Daoy (cell line): ENCODE measurements at places on chromosomes 12 and 14.

DNA sequence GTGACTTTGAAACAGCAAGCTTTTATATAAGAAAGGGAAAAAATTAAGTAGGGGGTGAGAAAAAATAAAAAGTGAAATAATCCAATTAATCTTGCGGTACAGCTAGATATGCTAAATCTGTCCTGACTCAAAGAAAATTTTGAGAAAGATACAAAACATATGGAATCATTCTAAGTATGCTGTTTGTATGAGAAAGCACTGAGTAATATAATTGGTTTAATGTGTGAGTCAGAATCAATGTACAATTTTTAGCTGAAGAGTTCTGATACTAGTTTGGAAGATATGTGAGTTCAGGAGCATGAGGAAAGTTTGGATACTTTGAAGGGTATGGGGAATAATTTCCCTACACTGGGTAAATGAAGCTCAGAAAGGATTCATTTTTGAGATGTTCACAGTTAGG, 190.9 kb upstream of the RASSF8 start:
- DNase-seq = no peak

GRCh38 chr12:104056419-104056972, 6.5 kb upstream of the GLT8D2 start:
- DNase-seq = no peak

GRCh38 chr14:89540009-89540829, 123.2 kb upstream of the FOXN3 start:
- DNase-seq = peak; percentile 49

DNA sequence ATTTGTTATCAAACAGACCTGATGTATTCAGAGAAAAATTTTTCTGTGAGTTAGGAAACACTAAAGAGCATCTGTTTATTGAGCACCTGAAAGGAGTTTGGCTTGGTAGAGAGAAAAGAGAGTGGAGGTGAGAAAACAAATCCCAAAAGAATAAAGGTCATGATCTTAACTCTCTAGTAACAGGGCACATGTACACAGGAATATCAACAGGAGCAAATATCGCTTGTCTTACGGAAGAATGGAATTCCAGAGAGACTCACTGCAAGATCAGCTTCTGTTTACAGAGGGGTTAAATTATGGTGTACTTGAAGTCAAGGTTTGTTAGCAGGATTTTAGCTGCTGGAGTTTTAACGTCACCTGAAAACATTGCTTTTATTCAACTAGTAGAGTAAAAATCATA, 78.8 kb downstream of the SPPL3 start:
- DNase-seq = no peak

DNA sequence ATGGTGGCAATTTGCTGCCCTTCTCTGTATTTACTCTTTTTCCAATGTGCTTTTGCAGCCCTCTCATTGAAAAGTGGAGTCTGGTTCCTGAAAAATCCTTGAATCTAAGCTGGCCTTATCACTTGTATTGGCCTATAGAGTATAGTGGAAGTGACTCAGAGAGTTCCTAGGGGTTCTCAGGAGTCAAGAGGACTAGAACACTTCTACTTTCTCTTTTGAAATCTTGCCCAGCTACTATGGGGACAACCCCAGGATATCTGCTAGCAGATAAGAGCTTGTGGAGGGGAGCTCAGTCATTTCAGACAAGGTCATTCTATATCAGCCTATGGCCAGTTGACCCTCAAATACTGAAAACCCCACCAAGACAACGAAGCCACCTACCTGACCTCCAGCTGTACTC, 26.7 kb upstream of the WSCD2 start:
- DNase-seq = peak; percentile 25

DNA sequence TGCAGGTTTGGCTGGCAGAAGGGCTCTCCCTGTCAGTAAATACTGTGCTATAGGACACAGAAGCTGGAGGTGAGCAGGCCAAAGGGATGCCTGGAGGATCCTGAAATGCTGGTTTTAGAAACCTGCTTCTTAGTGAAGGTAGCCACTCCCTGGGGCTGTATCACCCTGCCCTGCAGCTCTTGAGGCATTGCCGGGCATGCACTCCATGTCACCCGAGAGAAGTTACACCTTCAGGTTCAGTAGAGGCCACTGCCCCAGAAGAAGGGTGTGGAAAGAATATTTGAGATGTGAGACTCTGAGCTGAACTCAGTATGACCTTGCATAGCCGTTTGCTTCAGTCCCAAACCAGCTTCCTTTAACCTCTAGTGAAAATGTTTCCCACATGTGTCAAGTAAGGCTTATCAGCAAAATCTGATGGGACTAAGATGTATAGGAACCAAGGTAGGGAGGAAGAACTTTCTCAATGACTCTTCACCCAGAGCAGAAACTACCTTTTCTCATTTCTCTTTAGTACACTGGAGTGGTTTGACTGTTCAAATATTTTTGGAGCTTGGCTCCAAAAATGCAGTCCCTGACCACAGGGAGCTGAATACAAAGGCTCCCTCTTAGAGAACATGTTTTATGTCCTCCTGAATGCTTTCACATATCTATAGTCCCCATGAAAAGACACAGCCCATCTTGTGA, 164.5 kb upstream of the DYRK2 start:
- no peak for DNase-seq

DNA sequence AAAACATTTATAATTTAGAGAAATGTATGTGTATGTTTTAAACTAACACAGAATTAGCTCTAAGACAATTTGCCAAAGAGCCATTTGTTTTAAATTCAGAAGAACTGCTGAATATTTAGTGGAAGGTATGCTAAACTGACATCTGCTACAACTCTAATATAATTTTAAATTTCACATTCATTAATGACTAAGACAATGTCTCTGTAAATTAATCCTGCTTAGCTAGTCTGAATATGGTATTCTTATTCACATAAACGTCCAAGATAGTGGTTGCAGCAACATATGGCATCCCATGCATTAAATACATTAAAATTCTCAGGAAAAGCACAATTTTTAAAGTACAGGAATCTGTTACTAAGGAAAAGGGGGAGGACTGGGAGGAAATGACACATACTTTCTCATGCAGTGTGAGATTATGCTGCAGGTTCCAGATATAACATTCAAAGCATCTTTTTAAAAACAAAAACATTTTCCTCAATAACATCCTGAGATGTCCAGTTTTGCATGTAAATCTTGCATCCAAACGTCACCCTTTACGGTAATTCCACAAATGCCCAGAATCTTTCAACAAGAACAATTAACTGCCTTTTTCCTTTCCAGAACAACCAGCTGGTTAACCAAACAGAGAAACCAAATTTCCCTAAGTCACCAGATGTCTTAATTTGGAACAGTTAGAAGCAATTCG, 26.9 kb downstream of the WDR89 start:
- peak; percentile 22 for DNase-seq

DNA sequence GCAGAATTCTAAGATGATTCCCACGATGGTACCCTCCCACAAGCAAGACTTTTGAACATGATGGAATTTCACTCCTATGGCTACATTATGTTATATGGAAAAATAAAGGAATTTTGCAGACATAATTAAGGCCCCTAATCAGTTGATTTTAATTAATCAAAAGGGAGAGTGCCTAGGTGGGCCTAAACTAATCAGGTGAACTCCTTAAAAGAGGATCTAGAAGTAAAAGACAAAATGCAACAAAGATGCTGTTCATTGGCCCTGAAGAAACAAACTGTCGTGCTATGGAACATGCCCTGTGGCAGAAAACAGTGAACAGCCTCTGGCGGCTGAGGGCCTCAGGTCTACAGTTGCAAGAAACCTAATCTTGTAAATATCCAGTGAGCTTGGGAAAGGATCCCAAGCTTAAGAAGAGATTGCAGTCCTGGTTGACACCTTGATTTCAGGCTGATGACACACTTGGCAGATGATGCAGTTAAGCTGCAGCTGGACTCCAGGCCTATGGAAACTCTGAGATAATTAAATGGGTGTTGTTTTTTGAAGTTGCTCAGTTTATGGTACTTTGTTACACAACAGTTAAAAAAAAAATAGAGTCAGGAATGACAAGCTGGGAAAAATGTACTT, 13.8 kb downstream of the TMCC3 start:
- DNase-seq = no peak

- peak; percentile 74 for DNase-seq
Measured at GRCh38 chr12:14885718-14886221, at the start of gene MGP. MGP (minus strand) TSS chr12:14885854; CDS start chr12:14885791, 63 bp downstream.

DNA sequence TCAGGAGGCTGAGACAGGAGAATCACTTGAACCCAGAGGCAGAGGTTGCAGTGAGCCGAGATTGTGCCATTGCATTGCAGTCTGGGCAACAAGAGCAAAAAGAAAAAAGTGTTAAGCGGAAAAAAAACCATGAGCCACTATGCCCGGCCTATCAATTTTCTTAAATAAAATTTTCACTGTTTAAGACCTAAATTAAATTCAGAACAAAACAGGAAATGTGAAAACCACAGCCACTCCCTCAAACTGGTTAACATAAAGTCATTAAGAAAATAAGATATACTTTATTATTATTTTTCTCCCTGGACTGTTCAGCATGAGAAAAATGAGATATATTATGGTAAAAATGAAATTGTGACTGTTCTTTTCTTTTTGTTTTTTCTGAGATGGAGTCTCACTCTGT, 44.6 kb upstream of the GCH1 start:
- DNase-seq = no peak

- DNase-seq = no peak
Measured at GRCh38 chr12:64767495-64767894, 8.3 kb upstream of the GNS start.

GRCh38 chr14:63633801-63634200, 7.9 kb downstream of the WDR89 start:
- DNase-seq = no peak

GRCh38 chr12:69106482-69107118, 132.8 kb upstream of the CPSF6 start:
- DNase-seq = no peak

DNA sequence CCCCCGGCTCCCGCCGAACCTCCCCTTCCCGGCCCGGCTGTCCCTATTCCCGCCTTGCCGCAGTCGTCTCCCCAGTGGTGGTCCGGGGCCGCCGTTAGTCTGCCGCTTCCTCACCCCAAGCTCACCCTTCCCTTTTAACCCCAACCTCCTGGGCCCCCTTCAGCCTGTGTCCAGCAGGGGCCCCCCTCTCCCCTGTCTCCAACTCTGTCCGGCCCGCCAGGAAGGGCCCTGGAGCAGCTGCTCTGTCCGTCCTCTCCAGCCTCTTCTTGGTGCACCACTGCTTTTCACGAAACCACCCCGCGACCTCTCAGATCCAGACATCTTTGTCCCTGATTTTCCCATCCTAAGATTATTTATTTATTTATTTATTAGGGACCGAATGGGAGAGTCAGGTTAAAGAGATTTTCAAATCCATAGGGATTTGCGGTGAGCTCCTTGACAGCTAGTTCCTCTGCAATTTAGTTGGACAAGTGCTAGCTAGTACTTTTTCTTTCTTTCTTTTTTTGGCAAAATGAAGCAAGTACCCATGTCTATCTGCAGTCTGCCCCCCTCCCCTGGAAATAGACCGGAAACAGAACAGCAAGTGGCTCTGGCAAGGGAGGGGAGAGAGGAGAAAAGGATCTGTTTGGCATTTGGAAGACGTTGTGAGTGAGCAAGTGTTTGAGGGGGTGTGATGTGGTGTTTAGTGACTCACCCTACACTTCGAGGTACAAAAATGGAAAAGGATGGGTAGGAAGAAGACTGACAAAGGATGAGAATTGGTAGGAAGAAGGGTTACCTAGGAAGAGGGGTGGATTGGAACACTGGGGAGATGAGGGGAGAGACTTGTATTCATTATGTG, 632 bp downstream of the UBR7 start:
- peak; percentile 68 for DNase-seq

GRCh38 chr12:122643207-122643805, 59.9 kb downstream of the HCAR2 start:
- DNase-seq = no peak

- no peak for DNase-seq
Measured at GRCh38 chr12:3632256-3632655, 120.7 kb downstream of the CRACR2A start.

DNA sequence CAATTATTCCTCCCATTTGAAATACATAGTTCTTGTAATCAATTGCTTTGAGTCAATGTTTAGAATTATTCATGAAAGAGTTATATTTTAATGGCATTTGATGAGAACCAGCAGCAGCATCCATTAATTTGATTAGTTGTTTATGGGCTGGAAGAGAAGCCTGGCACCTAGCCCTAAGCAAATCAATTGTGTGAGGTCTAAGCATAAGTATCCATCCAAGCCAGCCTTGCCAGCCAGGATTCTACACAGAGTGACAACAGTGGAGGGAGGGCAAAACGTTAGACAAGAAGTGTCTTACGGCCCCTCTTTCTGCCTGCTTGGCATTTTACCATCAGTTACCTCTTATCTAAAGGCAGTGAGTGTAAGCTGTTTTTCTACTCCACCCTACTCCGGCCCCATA, 478.5 kb downstream of the NELL2 start:
- DNase-seq = no peak

DNA sequence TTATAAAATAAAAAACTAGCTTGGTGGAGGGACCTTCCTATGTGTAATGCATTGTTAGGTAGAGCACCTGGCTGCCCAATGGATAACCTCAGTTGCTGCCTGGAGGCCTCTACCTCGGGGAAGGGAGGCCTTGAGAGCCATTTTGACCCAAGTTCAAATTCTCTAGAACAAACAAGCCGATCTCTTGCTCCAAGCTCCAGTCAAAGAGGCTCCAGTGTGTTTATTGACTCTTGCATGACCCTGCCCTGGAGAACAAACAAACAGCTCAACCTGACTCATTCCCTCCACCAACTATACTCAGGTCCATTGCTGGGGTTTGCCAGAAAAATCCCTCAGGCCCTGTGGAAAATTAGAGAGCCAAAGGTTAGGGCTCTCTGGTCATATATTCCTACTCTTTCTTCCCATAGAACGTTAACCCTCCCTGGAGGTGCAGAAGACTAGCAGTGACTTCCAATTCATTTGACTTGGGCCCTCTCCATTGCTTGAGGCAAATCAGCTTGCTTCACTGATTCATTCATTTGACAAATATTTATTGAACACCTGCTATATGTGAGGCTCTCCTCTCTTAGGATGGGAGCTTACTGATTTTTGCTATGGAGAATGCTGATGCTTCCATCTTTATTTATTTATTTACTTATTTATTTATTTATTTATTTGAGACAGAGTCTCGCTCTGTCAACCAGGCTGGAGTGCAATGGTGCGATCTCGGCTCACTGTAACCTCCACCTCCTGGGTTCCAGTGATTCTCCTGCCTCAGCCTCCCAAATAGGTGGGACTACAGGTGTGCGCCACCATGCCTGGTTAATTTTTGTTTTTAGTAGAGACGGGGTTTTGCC, 73.7 kb upstream of the CISTR start:
- peak; percentile 43 for DNase-seq

- DNase-seq = no peak
Measured at GRCh38 chr12:103877288-103877687, 36.3 kb upstream of the NT5DC3 start.

DNA sequence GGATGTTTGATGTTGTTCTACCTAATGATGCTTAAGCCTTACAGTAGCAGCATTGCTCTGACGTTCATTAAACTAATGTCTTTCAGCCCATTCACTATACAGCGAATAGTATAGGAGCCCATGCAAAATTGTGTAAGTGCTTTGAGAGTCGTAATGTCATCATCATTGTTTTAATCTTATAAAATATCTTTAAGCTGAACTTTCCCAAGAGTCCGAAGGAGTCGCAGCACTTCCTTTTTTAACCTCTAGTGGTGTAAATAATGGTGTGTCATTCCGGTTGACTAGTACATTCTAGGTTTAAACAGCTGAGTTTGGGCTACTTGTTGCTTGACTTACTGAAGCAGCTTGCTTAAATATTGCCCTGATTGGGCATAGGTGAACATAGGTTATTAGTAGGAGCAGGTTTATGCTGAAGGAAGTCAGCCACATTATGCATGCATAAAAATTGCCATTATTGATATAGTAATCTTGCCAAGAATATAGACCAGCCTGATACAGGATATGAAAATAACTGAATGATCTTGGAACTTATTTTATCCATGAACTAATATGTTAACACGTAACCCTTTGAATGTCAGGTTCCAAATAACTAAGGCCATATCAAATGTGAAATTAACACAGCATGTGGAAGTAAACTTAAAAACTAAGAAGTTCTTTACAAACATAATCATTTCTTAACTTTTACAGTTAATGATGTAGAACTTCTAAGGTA, 2.6 kb downstream of the WNK1 start:
- DNase-seq = peak; percentile 35
